Temporal lobe (tissue), 4 donors: ENCODE measurements at places on chromosomes 1 and 21. TPM values are rescaled to one million over a fixed set of nuclear protein-coding genes. Genes with fewer than 3 reads are reported as not detected.

The LRIF1 gene
- 12.5 TPM for total RNA-seq

The ZNF672 gene
- 11.1 TPM for total RNA-seq

The RGL1 gene
- 34.7 TPM for total RNA-seq

The FBLIM1 gene
- 8.4 TPM for total RNA-seq

The TP73 gene
- total RNA-seq: 0.25 TPM
